Ammon's horn (tissue), 1 donor: ENCODE measurements at places on chromosomes 12 and 14.
A peak's percentile ranks its signal among the peaks of the same experiment; 100 is the strongest.

DNA sequence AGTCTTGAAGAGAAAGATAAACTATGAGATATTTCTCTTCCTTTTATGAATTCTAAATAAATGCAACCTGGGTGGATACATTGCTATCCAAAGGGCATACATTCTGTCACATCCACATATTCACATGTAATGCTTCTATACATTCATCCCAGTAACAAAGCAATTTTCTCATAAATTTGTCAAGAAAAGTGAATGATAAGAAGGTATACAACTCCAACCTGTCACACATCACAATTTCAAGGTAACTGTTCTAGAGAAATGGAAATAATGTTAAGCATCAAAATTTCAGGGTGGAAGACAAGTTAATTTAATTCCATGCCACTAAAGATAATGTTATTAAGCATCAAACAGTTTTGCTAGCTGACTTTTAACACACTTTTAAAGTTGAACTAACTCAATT is 212.9 kb downstream of the SYT10 start:
- DNase-seq: no peak

DNA sequence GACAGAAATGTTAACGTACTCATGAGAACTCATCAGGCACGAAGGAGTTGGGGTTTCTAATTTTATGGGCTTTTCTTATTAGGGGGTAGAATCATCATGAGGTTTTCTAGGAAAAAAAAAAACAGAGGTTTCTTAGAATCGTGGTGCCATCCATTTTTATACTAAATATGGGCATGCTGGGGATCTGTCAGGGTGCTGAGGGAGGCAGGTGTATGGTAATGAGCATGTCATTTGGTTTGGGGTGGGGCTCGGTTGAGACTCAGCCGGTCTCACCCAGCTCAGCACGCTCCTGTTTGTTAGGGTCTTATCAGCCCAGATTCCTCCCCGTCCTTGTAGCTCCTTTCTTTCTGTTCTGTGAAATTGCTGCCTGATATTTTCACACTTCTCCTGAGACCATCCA is 98.2 kb downstream of the DICER1 start:
- DNase-seq: no peak

DNA sequence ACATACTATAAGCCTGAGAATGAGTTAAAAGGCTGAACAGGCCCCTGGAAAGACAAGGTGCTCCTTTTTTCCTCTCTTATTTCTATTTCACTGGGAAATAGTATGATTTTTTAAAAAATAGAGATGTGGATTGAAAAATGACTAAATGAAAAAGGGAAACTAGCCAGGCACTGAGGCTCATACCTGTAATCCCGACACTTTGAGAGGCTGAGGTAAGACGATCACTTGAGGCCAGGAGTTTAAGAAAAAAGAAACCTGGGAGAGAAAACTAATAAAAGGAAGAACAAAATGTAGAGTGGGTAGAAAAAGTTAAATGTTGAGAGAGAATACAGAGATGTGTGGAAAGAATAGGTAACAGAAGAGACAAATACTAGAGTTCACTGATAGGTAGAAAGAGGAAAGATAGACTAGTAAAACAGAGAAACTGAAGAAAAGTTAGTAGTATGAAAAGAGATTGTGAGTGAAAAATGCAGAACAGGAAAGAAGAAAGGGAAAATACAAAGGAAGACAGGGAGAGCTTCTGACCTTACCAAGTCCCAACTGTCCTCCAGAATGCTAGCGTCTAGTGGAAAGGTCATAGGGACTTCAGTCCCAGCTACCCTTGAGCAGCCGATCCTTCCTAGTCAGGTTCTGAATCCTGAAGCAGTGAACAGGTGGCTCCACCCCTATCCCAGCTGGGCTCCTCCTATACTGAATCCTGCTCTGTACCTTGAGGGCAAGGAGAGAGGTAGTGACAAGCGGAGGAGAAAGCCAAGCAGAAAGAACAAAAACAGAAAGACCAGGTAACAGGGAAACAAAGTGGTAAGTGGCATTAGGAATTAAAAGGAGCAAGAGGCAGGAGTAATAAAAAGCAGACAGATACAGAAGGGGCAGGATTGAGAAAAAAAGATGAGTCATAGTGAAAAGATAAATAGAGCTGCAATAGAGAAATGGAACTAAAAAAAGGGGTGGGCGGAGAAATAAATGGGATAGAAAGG is 7.3 kb downstream of the TMEM116 start:
- DNase-seq: no peak

DNA sequence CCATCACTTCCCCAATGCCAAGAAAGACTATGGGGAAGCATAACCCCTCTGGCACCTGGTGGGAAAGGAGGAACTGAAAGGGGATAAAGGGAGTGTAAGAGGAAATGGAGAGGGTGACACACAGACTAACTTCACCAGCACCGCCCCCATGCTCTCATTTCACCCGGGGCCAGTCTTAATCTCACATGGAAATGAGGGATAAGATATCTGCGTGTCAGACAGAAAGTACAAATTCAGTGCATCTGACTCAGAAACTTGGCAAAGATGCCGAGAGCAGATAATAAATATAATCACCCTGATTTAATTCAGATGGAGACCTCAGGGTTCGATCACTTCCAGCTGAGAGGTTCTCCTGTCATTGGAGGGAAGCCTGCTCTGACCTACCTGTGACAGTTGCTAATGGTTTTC is 191.6 kb downstream of the DUSP6 start:
- DNase-seq: peak; percentile 49

- no peak for DNase-seq
Measured at GRCh38 chr12:124902916-124903315, 11.5 kb downstream of the UBC start.

DNA sequence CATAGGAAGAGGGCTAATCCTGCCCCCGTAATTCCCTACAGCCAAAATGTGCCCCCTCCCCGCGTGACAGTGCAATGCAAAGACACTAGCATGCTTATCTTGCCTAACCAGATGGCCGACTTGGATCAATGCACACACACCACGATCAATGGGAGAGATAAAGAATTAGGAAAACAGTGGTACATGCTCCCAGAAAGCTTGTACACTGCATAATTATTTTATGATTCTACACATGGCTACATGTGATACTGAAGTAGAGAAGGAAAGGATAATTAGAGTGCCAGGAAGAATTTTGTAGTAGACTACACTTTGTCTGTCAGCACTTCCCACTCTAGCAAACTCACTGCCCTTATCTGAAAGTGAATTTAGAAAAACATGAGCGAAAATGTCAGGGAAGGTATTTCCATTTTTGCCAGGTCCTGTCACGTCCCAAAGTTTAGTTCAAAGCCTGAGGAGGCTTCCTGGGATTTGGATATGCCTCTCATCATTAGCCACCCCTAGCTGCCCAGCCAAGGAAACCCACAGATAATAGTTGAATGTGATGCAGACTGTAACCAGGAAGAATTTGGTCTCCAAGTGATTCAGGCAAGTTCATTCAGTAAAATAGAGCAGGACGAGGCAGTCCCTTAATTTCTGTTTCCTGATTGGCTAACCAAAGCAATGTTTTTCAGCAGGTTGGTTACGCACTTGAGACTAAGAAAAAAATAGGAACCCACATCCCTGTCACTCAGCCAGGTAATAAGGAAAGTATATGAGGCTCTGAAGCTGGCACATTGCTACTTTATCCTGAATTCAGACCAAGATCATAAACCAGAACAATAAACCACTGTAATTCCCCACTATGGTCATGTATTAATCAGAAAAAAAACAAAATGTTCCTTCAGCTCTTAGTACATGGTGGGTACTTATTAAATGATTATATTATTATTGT is 199.6 kb upstream of the OTX2 start:
- peak; percentile 8 for DNase-seq

DNA sequence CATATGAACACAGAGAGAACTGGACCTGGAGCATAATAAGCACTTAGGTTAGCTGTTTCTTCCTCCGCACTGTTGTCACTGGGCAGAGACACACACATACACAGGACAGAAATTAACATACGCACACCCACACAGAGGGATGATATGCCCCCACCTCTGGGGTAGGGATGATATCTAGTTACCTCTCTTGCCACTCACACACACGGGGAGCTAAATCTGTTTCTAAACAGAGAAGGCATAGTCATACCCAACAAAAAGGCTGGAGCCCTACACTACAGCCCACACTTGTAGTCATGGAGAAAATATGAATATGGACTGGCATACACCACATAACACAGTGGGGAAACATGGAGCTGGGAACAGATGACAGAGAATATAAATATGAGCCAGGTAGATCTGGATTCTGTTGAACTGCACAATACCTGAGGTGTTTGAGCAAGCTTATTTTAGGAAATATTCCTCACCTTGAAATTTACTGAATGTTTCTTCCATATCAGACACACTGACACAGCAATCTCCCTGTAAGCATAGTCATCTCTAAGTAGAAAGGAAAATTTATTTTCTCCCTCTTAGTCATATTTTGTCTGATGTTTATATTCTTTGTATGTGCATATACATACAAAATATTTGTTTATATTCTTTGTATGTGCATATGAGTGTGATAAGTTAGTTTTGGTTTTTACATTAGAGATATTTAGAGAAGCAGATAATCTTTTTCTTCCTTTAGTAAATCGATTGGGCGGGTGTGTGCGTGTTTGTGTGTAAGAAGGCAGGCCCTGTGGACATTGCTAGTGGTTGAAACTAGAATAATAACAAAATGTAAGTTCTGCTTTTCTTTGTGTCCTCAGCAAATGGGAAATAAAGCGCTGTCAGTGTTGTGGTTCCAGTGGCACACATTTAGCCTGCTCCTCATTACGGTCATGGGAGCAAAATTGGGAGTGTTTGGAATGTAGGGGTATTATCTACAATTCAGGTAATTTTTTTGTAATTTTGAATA is 20.9 kb upstream of the SCFD1 start:
- no peak for DNase-seq

- no peak for DNase-seq
Measured at GRCh38 chr14:75428230-75429104, 645 bp downstream of the JDP2 start.

DNA sequence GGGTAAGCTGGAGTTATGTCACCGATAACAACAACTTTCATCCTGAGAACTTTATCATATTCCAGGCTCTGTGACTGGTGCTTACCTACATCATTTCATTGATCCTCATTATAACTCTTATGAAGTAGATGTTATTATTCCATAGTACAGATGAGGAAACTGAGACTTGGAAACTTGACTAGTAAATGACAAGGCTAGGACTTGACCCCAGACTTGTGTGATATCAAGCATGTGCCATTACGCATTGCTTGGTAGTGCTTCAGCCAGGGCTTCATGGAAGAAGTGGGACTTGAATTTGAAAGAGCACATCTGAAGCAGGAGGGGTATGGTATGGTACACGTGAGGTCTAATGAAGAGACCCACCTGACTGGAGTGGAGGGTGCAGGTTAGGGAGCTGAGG is 11.9 kb downstream of the AVIL start:
- DNase-seq: no peak

DNA sequence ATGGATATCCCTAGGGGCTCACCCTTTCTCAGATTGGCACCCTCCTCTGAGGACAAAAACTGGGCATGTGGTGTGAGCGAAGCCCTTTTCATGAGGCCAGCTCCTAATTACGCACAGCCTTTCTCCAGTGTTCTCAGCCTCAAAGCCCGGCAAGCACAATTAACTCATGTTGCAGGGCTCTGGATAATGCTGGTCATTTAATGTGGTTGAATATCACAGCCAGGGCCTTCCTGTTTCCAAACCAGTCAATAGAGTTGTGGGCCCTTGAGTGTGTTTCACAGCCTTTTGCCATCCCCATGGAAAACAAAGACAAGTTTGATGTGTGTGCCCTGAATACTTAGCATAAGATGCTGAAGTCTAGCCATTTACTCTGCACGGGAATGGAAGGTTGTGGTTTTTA is 114.2 kb upstream of the ARHGAP5 start:
- peak; percentile 76 for DNase-seq

- DNase-seq: no peak
Measured at GRCh38 chr12:111840807-111841206, 1.2 kb upstream of the MAPKAPK5 start.

GRCh38 chr14:97021571-97022168 is 224.5 kb downstream of the VRK1 start:
- no peak for DNase-seq

GRCh38 chr12:107500307-107500706 is 185.3 kb upstream of the PWP1 start:
- DNase-seq: no peak

DNA sequence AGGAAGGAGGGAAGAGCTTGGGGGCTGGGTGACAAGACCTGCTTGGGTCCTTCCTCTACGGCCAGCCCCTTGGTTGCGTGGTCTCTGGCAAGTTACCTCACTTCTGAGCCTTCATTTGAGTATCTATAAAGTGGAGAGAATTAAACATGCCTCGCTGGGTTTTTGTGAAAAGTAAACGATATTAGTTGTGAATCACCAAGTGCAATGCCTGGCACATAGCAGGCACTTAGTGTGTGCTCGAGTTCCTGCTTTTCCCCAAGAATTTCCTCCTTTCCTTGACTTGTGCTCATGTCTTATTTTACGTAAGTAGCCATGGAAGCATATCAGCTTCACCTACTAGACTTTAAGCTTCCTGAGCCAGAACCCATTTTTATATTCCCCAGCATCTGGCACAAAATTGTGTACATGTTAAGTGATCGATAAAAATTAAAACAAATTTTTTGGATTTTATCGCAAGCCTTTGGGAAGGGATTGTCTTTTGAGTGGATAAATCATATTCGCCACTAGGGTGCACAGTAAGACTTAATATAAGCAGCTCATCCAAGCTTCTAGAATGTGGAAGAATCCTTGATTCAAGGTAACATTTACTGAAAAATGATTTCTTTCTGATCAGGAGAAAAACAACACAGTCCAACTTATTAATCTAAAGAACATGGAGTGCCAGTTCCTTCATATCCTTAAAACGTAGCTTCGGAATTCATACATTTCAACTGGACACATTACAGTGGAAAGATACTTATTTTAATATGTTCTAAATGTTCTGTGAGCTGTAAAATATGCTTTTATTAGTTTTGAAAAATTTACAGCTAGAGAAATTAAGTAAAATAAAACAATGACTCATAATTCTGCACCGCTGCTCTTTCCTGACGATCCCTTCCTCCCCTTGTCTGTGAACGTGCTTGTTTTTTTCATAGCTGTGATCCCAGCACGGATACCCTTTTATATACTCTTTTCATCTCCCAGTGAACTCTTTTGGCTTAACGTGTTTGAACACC is 62.0 kb downstream of the SLC25A47 start:
- DNase-seq: peak; percentile 72

- no peak for DNase-seq
Measured at GRCh38 chr12:130655010-130655409, 61.1 kb downstream of the RIMBP2 start.

DNA sequence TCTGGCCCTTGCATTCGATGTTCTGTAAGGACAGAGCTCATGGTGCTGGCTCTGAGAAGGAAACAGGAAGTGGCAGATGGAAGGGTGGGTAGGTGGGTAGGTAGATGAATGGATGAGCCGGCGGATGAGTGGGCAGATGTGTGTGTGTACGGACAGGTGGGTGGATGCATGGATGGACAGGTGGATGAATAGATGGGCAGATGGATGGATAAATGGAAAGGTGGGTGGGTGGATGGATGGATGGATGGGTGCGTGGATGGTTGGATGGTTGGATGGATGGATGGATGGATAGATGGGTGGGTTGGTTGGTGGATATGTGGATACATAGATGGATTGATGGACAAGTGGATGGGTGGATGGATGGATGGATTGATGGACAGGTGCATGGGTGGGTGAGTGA is 27.6 kb upstream of the PPP1R13B start:
- no peak for DNase-seq

- DNase-seq: no peak
Measured at GRCh38 chr14:104139460-104140212, 1.2 kb downstream of the KIF26A start.
